ENCODE measurements at places on chromosomes 3 and 15.

- DNase-seq = no peak
Measured at GRCh38 chr3:67957268-67957667, 302.9 kb upstream of the SUCLG2 start.

GRCh38 chr3:38348903-38349302, 2.3 kb downstream of the XYLB start:
- no peak for DNase-seq

DNA sequence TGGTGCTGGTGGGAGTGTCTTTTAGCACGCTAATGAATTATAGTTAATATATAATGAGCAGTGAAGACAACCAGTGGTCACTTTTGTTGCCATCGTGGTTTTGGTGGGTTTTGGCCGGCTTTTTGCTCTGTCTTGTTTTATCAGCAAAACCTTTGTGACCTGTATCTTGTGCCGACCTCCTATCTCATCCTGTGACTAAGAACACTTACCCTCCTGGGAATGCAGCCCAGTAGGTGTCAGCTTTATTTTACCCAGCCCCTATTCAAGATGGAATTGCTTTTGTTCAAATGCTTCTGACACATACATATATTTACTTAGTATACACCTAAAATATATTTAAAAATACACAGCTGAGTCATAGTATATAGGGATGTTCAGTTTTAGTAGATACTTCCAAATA, 770.3 kb downstream of the PDCD6IP start:
- no peak for DNase-seq

- no peak for DNase-seq
Measured at GRCh38 chr15:39445931-39446330, 134.9 kb upstream of the THBS1 start.
